Keratinocyte (primary cell): ENCODE measurements at places on chromosomes 6 and 20. TPM values are rescaled to one million over a fixed set of nuclear protein-coding genes. Genes with fewer than 3 reads are reported as not detected.

GRCh38 chr20:37699202-37699601 is 5.4 kb downstream of the CTNNBL1 start:
- no peak for DNase-seq

Gene SIRPG
- 0.04 to 0.17 TPM in 2 of 3 replicates, not detected in the other for polyA plus RNA-seq

Gene KCNG1
- polyA plus RNA-seq, result 2.3 to 4.6 TPM (median 2.5 TPM) in 3 replicates

DNA sequence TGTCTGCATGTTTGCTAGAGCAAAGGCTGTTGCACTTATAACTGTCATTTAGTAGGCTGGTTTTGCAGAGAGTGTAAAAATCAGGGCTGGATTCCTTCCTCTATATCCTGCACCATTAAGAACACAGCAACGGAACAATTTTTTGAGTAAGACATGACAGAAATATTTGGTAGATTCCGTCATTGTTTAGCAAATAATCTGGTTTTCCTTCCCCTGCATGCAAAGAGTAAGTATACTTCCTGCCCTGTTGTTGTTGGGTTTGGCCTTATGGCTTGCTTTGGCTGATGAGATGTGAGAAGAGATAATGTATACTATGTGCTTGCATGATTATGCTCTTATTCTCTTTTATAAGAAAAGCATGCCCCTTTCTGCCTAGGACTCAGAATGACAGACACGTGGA is 23.8 kb downstream of the MANEA start:
- no peak for DNase-seq

- no peak for DNase-seq
These were observed 52.9 kb downstream of the RNASET2 start for GRCh38 chr6:166903500-166903899.

- DNase-seq, result no peak
These were observed 926 bp downstream of the MYLIP start for GRCh38 chr6:16129623-16130401.

DNA sequence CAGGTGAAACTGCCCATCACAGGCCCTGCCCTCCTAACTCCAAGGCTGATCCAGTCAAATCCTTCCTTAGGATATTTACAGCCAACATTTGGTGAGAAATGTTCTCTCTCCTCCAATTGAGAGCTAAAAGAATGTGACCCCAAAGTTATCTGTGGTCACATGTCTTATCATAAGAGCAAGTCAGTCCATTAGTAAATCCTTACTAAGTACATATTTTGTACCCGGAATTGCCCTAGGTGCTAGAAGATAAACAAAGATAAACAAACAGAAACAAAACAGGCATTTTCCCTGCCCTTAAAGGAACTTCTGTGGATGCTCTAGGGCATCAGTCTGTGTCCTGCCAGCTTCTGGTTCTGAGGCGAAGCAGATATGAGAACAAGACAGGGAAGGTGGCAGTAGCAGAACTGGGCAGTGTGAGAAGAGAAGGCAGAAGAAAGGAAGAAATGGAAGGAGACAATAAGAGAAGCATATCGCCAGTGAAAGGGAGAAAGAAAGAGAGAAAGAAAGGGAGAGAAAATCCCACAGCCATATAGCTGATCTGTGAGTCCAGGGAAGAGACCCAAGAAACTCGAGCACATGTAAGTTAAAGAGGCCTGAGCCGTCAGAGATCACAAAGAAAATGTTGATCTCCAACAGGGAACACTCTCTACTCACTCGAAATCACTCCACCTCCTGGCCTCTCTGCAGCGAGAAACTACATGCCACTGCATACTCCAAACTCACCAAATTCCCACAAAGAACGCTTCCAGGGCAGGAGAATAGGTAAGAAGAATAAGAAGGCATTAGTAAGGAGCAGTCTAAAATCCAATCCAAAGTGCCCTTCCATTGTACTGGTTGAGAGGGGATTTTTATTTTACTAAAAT is 41.7 kb downstream of the CDK5RAP1 start:
- no peak for DNase-seq

- DNase-seq, result no peak
These were observed 4.8 kb downstream of the ZBP1 start for GRCh38 chr20:57615445-57615811.

Gene MAP1LC3A
- 1.7 to 2.9 TPM (median 2.2 TPM) in 3 replicates for polyA plus RNA-seq

DNA sequence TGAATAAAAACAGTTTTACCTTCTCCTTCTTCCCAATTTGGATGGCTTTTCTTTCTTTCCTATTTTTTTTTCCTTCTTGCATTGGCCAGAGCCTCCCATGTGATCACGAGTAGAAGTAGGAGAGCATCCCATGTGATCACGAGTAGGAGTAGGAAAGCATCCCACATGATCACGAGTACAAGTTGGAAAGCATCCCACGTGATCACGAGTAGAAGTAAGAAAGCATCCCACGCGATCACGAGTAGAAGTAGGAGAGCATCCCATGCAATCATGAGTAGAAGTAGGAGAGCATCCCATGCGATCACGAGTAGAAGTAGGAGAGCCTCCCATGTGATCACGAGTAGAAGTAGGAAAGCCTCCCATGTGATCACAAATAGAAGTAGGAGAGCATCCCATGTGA is 218.6 kb downstream of the DLL1 start:
- no peak for DNase-seq

GRCh38 chr20:31849306-31849930 is 4.0 kb upstream of the FOXS1 start:
- DNase-seq, result no peak

Gene TUBB1
- 0.03 TPM in 1 of 3 replicates, not detected in the others for polyA plus RNA-seq

Gene MRPS10
- polyA plus RNA-seq, result 44.9 to 80.1 TPM (median 59.5 TPM) in 3 replicates

DNA sequence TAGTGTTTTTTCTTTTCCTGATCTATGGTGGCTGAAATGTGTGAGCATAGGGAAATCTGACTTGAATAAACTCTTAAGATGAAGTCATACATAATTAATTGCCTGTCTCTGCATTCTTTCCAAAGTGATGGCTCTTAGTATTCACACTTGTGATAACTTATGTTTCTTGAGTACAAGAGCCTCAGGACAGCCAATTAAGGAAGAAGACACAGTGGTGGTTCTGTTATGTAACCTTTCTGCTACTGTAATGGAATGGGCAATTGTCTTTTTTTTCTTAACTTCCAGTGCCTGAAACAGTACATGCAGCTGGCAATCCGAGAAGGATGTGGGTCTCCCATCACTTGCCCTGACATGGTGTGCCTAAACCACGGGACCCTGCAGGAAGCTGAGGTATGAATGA is 40.1 kb downstream of the RNF144B start:
- DNase-seq, result no peak

Gene PDE10A
- polyA plus RNA-seq, result not detected in 3 replicates

Gene GGTLC1
- polyA plus RNA-seq, result not detected in 3 replicates

- DNase-seq, result no peak
These were observed 35.4 kb downstream of the CEP250 start for GRCh38 chr20:35490736-35491181.
